Small intestine (tissue), 16 donors: ENCODE measurements at places on chromosomes 1 and 21.
A peak's percentile ranks its signal among the peaks of the same experiment; 100 is the strongest.

DNA sequence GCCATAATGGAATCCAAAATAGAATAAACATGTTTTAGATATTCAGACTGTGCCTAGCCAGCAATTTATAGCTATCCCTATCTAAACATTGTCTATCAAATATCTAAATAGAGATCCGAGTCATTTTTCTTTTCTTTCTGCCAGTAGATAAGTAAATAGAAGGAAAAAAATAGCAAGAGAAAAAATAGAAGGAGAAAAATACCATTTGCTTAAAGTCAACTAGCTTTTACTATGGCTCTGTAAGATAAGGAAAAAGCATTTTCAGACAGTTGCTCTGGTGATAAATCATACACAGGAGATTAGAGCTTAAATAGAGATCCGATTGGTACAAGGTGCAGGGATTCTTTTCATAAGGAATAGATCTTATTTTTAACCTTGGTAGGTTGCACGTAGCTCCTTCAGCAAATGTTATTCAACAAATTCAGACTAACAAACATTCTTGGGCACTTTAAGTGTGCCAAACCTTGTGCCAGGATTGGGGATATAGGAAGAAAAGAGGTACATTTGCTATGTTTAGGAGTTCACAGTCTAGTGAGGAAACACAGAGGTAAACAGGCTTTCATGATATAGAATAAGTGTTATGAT, 70.1 kb upstream of the CCDC190 start:
- DNase-seq: peak; percentile 58

DNA sequence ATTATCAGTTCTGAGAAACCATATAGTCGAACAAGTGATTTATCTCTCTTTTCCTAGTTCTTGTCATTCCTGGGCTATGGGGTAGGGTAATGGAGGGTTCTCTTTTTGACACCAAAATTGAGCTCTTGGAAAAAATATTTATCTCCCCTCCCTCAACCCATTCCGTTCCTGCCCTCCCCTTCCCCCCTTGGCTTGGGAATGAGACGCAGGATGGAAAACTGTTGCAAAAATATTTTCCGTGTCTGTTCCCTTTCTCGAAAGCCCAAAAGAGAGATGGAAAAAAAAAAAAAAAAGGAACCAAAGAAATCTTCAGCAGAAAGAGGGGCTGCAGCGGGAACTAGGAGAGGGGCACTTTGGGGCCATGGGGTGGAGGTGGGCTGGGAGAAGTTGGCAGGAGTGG, 766 bp downstream of the ATP2B4 start:
- DNase-seq: no peak

DNA sequence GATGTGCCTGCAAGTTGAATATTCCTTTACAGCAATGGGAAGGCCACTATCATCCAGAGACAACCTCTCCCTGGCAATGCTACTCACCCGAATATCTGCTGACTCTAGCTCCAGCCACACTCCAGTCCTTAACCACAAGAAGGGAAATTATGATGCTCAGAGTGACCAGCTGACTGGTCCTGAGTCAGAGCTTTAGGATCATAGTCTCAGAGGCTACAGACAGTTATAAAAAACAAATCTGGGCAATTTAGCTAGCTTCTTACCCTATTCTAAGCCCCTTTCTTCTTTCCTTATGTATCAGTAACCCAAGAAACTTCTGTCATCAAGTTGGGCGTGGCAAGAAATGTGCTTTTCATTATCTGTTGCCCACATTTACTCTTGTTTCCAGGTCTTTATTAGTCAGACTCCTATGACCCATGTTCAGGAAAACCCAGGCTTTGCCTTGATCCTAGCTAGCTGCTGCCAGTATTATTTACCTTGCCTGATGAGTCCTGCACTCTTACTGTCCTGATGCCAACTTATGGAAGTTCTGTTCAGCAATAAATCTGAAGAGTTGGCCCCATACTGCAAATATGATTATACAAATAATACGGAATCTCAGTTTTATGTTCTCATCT, 207.0 kb downstream of the TTLL7 start:
- DNase-seq: no peak

- peak; percentile 14 for DNase-seq
These were observed 32.0 kb downstream of the LHX9 start for GRCh38 chr1:197948926-197949899.

DNA sequence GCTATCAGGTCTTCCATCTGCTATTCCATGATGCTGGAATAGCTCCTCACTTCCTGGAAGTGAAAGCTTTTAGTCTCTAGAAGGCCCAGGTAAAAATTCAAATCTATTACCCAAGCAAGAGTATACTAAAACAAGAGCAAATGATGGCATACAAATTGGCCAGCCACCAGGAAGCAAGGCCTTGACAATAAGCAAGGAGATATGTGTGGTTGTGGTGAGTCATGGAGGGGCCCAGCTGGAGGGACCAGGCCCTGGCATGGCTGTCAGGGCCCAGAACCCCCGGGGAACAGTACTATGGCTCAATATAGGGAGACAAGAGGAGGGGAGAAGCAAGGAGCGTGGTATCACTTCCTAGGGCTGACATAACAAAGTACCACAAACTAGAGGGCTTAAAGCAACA, 358.7 kb downstream of the RRAGC start:
- DNase-seq: no peak

GRCh38 chr1:39098546-39099250, 72.5 kb downstream of the NDUFS5 start:
- peak; percentile 73 for DNase-seq

DNA sequence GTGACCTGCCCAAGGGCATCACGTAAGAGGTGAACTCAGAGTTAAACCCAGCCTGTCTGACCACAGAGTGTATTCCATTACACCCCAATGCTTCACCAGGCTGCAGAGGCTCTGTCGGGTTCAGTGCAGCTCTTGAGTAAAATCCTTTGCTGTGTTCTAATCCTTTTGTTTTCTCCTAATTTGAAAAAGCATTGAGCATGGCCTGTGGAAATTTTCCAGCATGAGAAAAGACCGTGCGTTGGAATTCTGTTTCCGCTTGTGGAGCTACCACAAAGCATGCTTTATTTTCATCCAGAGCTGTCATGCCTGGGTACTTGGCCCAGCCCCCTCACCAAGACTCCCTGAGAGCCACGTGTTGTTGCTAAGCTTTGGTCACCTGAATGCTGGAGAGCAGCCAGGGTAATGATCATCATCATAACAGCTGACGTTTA, 317.6 kb downstream of the PRDM2 start:
- peak; percentile 25 for DNase-seq

GRCh38 chr1:171446386-171446785, 38.9 kb upstream of the PRRC2C start:
- DNase-seq: no peak

DNA sequence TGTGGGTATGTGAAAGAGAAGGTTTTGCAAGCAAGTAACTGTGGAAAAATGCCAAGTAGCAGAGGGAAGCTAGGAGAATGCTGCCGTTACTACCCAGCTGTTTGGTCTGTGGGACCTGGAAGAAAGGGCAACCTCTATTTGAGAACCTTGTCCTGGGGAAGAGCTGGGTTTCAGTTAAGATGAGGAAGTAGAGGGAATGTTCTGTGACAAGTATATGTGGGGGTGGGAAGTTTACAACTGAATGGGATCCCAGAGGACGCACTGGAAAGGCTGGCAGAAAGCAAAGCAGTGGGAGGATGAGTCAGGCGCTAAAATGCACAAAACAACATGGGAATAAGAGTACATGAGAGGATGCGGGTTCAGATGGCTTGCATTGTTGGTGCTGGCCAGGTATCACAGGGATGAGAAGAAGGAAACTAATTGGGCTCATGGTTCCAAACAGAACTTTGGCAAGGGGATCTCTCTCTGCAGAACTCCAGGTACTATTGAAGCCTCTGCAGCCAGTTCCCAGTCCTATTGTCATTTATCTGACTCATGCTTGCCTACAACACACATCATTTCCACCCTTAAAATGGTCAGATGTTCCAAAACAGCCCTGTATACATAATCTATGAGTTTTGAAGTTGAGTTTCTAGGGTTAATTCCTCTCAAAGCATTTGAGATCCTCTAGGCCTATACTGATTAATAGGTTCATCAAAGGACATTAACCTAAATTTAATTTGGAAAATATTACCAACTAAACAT, 88.5 kb upstream of the VAV3 start:
- DNase-seq: peak; percentile 10

DNA sequence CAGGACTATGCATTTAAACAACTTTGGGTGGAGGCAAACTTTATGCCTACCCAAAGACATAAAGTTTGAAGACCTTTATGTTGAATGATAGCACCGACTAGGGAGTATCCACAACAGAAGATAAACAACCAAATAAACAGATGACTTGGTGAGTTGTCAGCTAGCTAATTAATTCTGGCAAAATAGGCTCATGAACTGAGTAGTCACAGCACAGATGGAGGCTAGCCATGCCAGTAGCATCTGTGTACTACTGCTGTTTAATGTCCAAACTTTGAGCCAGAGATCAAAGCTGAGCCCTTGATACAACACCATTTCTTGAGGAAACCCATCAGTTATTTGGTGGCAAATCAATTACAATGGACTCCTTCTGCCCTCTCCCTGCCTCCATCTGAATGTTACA, 40.3 kb upstream of the CCDC190 start:
- DNase-seq: no peak
